ENCODE measurements at places on chromosomes 11 and 22.

DNA sequence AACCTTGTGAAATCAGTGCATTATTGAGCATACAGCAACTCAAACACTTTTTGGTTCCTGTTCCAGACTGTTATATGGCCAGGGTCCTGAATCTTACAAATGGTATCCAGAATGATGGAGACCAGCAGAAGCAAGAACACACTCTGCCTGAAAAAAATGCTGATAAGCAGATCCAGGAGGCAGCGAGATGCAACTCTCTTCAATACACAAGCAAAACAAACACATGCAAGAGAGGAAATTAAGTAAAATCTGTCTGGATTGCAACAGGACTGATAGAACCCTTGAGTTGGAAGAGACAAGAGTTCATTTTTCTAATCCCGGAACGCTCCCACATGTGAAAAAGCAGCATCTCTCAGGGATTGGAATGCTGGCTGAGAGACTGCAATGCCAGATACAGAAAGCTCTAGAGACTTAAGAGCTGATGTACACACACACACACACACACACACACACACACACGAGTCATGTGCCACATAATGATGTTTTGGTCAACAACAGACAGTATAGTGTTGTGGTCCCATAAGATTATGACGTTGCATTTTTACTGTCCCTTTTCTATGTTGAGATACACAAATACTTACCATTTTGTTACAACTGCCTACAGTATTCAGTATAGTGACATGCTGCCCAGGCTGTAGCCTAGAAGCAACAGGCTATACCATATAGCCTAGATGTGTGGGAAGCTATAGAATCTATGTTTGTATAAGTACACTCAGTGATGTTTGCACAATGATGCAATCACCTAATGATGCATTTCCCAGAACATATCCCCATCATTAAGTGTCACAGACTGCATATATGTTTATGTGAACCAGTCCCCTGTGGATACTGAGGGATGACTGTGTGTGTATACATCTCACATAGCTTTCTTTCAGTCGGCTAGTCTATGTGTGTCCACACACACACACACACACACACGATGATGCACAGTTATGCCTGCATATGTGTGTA, 406.6 kb downstream of the LARGE1 start:
- DNase-seq, result no peak

DNA sequence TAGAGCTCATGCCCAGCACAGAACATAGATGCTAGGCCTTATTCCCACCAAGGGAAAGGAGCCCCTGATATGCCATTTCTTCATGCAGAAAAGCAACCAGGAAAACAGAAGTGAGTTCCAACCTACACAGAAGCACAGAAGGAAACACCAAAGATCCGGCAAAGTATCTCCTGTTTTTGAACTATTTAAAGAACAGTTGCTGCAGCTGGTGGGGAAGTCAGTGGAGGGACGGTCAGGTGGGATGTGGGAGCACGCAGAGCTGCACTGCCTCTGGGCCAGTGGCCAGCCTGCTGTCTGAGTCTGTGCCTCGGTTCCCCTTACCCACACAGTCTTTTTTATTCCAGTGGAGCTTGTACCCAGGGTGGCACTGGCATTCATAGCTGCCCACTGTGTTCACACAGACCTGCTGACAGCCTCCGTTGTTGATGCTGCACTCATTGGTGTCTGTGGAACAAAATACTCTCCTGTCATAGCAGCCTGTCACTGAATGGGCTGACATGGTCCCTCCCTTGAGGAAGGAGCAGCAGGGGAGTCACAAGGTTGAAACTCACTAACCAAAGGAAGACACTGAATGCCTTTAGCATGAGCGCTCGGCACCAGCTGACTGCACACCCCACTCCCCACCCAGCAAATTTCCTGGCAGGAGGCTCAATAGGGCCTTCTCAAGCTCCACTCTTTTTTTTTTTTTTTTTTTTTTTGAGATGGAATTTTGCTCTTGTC, 37.9 kb downstream of the SCUBE2 start:
- DNase-seq, result no peak

DNA sequence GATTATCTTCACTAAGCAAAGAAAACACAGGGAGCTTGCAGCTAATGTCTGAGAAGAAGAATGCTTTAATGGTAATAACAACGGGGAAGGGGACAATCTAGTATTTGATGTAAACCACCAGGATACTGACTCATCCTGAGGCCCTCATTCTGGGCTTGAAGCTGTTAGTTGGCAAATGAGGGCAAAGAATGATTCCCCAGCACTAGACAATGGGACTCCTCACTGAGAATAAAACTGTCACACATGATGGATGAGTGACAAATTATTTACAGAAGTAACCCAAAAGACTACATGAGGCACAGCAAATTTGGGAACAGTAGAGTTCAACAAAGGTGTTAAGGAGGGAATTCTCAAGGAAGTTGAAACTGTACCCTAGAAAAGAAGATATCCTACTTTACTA, 76.3 kb downstream of the FAM168A start:
- DNase-seq, result no peak

- DNase-seq, result no peak
Observed at GRCh38 chr11:9094420-9094819, 3.0 kb upstream of the SCUBE2 start.

DNA sequence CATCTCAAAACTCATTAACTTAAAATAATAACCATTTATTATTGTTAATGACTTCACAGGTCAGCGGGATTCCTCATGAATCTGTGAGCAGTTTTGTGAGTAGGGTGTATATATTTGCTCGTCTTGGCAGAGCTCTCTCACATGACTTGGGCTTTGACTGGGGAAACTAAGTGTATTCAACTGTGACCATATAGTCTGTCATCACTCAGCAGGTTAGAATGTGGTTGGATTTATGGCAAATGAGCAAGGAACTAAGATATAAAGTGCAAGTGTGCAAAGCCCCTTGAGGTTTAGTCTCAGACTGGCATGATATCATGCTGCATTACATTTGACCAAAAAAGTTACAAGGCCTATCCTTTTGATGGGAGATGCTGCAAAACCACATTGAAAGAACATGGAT, 254.8 kb downstream of the CNTN5 start:
- DNase-seq, result no peak

DNA sequence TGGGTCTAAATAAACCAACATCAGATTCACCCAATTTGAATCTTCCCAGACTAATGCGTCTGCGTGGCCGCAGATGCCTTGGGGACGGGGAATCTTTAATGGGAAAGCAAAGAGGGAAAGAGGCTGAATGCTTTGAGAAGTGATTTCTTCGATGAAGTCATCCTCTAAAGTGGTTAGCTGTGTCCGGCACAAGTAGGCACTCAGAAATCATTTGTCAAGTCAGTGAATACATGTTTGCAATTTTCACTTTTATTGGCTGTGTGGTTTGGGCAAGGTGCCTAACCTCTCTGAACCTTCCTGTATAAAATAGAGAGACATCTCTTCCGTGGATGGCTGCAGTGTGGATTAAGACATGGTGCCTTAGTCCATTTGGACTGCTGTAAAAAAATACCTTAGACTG, 19.7 kb upstream of the IFT27 start:
- DNase-seq, result no peak

GRCh38 chr22:37138849-37139561, 10.7 kb downstream of the IL2RB start:
- DNase-seq, result no peak

DNA sequence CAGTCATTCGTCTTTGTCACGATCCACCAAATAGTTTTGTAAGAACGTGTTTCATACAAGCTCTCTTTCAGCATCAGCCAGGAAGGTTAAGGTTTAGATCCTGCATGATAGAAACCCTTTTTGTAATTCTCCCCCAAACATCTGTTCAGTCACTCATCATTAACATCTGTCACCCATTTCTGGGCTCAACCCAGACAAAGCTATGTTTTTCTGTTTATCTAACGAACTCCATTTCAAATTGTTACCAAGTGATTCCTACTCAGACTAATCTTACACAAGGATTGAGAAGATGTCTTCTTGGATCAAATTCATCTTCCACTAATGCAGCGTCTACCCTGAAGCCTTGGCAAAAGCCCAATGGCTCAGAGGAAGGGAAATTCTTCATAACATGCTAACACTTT, 58.8 kb downstream of the FZD4 start:
- no peak for DNase-seq

GRCh38 chr11:87397011-87397865, 359.5 kb downstream of the TMEM135 start:
- no peak for DNase-seq

All from hypothalamus (tissue), 51 donors.